ENCODE measurements at places on chromosomes 13 and 19.

- no peak for DNase-seq
These were observed 203.5 kb downstream of the ENOX1 start for GRCh38 chr13:43583321-43583720.

GRCh38 chr19:15935167-15935702 is 906 bp upstream of the CYP4F11 start:
- no peak for DNase-seq

DNA sequence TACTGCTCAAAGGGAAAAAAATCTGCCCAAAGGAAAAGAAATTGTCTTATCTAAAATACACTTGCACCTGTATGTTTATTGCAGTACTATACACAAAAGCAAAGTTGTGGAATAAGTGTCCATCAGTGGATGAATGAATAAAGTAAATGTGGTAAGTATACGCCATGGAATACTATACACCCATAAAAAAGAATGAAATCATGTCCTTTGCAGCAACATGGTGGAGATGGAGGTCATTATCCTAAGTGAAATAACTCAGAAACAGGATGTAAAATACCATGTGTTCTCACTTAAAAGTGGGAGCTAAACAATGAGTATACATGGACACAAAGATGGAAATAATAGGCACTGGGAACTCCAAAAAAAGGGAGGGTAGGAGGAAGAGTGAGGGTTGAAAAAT is 3.8 kb upstream of the MUC16 start:
- no peak for DNase-seq

DNA sequence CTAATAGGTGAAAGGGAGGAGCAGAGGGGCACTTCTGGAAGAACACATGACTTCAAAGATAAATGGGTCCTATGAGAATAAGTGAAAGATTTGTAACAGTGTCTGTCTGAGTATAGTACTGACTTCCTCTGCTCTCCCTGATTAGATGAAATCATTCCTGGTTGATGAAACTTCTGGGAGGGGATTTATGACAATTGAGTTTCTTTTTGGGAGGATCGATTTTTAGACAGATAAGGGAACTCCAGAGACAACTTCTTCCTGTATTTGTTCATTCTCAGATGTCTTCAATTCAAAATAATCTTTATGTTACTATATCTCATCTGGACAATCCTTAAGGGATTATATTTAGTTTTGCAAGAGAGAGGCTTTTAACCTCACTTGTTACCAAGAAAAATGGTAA is 20.0 kb downstream of the SETDB2 start:
- DNase-seq = no peak

DNA sequence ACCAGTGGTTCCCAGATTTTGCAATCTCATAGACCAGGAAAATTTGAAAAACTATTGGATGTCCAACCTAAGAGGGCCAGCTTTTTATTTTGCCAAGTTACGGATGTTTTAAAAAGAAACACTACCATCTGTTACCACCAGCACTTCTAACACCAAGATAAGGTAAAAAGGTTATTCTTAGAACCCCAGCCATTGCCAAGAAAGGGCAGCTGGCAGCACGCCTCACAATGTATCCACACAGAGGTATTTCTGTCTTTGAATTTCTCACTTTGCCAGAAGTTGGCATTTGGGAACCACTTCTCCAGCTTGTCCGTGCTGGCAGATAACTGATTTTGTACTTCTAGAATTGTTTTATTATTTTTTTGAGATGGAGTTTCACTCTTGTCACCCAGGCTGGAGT is 28.7 kb downstream of the CAPN12 start:
- no peak for DNase-seq

Data from ELR (cell line).